ENCODE measurements at places on chromosomes 1 and 21. TPM values are rescaled to one million over a fixed set of nuclear protein-coding genes. Genes with fewer than 3 reads are reported as not detected.

Gene KCNA2
- 0.57 TPM for total RNA-seq

- no peaks in the 10 kb centered on the region for H3K4me1 ChIP-seq
- H3K27me3 ChIP-seq, result no peaks in the 10 kb centered on the region
- no peak for DNase-seq
- H3K4me3 ChIP-seq, result no peak overlapping the region
- H3K36me3 ChIP-seq, result no peaks in the 10 kb centered on the region
- H3K27ac ChIP-seq, result no peak overlapping the region
These were observed 48.1 kb downstream of the SYF2 start for GRCh38 chr1:25184001-25184762.

Gene CGN
- total RNA-seq, result 8.8 TPM

DNA sequence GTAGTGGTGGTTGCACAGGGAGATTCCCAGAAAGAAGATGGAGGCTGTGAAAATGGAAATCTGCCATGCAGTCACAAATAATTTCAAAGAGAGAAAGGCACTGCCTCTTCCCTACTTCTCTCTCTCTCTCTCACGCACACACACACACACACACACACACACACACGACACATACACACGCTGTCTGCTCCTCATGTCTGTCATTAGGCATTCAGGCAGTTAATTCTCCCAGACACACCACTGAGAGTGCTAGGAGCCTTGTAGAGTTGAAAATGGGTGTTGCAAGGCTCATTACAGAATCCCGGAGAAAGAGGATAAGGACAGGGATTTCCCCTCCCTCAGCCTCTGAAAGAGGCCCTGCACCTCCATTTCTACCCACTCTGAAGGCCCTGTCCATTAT lies 47.8 kb upstream of the LRRN2 start:
- no peak overlapping the region for H3K4me3 ChIP-seq
- DNase-seq, result no peak
- no peak overlapping the region for H3K27ac ChIP-seq
- H3K27me3 ChIP-seq, result peaks cover 32% of the 10 kb centered on the region
- H3K4me1 ChIP-seq, result no peaks in the 10 kb centered on the region

GRCh38 chr1:22406722-22407495 lies 44.7 kb upstream of the ZBTB40 start:
- H3K27me3 ChIP-seq, result peaks cover 12% of the 10 kb centered on the region
- no peak for DNase-seq
- no peak overlapping the region for H3K27ac ChIP-seq
- no peaks in the 10 kb centered on the region for H3K4me1 ChIP-seq
- H3K4me3 ChIP-seq, result no peak overlapping the region

All from astrocyte (in vitro differentiated cells and primary cell).